Small intestine (tissue), 16 donors: ENCODE measurements at places on chromosomes 6 and 20.
A peak's percentile ranks its signal among the peaks of the same experiment; 100 is the strongest.

DNA sequence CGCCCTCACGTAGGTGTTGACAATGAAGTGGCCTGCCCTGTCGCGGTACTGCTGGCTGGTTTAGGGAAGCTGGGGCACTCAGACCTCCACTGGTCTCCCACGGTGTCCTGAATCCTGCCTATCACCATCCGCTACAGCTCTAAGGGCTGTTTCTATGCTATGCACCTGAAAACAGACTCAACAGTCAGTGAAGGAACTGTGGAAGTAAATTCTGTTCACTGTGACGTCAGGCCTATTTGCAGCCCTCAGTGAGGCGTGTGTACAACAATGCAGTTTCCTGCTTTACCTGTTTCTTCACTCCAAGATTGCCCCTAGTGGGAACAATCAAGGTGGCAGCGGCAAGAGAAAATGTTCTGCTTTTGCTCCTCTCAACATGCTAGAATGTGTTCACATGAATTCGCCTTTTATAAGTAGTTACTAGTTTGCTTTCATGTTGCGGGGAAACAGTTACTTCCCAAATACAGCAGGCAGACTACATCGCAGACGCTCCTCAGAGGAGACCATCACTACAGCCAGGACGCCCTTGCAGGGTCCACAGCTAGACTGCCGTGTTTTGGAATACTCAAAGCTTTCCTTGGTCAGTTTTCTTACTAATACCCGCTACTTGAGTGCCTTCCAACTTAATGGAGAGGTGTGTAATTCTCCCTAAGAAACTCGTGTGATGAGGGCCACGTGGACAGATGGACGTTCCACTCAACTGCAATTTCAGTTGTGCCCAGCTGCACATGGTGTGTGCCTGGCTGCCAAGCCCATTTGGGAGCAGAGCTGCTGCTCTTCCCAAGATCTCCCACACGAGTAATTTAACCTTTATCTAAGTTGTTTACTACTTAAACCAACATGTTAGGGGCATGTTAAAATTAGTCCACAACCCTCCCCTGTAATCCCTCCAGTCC, 25.4 kb downstream of the DIDO1 start:
- DNase-seq, result peak; percentile 57

- no peak for DNase-seq
Observed at GRCh38 chr6:69881322-69882151, 15.2 kb downstream of the COL19A1 start.

DNA sequence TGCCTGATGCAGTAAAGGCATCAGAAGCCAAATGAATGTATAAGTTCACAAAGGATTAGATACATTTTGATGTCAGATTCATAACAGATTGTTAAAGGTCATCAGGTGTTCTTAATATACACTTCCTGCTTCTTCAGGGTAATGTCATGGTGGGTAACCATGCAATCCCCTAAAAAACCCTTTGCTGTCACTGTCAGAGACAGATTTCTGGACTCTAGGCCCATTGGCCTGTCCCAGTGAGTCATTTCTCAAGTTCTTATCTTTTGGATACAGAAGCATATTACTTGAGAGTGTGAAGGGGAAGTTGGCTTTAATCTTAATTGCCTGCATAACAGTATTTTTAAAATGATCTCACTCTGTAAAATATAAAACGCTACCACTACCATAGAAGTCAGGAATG, 895.6 kb upstream of the MAP3K7 start:
- DNase-seq, result peak; percentile 18

GRCh38 chr6:131073577-131073976, 10.5 kb upstream of the EPB41L2 start:
- DNase-seq, result no peak

GRCh38 chr20:20207291-20207690, 155.0 kb downstream of the CFAP61 start:
- DNase-seq, result no peak

GRCh38 chr6:134437376-134437775, 119.5 kb upstream of the SGK1 start:
- peak; percentile 4 for DNase-seq

GRCh38 chr20:24762371-24762770, 186.7 kb upstream of the CST7 start:
- no peak for DNase-seq

- DNase-seq, result no peak
Observed at GRCh38 chr6:10343320-10343719, 71.6 kb downstream of the TFAP2A start.

- DNase-seq, result no peak
Observed at GRCh38 chr6:14113976-14114375, 3.6 kb upstream of the CD83 start.

- peak; percentile 40 for DNase-seq
Observed at GRCh38 chr20:23640018-23640601, 2.4 kb upstream of the CST3 start.
